ENCODE measurements at places on chromosomes 3 and 15.

DNA sequence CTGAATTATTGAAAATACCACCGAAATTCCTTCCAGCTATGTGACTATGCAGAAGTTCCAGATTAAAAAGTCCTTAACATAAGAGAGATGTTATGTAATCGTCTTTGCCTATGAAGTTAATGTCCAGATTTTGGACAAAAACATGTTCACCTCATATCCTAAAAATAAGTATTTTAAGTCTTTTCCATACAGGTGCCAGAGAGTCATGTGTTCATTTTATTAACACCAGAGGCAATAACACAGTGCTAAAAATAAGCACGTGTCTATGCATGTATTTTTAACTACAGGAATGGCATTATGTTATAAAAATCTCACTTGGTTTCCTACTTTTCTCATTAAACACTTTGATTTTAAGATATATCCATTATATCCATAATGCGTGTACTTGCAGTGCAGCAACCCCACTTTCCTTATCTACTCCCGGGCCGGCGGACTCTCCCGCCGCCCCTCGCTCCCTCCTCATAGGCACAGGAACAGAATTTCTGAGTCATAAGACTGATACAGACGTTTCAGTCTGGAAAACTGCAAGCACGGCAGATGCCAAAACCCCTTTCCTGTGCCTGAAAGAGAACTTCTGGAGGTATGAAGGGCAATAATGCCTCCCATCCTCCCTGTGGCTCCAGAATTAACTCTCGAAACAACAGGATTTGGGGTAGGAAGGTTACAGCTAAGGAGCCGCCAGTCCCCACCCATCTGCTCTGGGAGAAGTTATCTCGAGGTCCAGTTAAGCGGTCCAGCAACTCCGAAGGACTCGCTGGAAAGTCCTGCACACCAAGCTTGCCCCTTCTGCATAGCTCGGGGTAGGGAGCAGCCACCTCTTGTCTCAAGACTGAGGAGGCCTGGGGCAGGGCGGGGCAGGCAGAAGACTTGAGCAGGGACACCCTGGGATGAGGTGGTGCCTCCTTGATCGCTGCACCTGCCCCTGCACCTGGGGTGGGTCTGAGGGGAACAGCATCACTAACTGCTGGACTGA, 22.3 kb upstream of the PSTPIP1 start:
- no peak for DNase-seq

DNA sequence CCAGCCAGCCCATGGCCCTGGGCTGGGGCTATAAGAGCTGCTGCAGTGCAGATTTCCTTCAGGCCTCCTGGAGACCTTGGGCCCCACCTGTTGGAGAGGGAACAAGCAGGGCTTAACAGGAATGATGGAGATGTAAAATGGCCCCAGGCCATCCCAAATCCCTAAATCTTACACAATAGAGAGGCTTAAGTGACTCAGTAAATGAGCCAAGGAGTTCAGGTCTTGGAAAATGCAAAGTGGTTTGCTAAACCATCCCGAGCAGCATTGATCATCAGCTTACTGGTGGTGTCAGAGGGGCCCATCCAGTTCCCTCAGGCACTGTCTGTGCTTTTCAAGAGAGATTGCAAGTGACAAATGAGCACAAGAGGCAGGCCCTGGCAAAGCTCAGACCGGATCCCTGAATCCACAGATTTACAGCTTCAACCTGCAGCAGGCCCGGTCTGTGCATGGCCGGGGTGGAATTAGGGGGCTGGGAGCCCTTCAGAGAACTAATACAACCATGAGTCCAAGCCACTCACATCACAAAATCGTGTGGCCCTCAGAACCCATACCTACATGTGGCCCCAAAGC, 325.4 kb downstream of the UACA start:
- no peak for DNase-seq

DNA sequence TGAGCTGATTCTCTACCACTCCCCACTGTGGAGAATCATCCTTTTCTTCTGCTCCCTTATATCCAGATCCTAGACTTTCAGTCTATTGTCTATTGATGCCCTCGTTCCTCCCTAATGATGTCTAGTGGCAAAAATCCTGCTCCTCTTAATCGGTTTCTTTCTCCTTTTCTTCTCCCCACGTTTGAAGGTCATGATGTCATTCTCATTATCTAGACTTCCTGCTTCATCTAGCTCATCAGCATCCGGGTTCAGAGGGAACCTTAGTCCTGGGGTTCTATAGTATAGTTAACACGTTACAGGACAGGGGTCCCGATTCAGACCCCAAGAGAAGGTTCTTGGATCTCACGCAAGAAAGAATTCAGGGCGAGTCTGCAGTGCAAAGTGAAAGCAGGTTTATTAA, 14.9 kb upstream of the ALDH1A2 start:
- DNase-seq = no peak

DNA sequence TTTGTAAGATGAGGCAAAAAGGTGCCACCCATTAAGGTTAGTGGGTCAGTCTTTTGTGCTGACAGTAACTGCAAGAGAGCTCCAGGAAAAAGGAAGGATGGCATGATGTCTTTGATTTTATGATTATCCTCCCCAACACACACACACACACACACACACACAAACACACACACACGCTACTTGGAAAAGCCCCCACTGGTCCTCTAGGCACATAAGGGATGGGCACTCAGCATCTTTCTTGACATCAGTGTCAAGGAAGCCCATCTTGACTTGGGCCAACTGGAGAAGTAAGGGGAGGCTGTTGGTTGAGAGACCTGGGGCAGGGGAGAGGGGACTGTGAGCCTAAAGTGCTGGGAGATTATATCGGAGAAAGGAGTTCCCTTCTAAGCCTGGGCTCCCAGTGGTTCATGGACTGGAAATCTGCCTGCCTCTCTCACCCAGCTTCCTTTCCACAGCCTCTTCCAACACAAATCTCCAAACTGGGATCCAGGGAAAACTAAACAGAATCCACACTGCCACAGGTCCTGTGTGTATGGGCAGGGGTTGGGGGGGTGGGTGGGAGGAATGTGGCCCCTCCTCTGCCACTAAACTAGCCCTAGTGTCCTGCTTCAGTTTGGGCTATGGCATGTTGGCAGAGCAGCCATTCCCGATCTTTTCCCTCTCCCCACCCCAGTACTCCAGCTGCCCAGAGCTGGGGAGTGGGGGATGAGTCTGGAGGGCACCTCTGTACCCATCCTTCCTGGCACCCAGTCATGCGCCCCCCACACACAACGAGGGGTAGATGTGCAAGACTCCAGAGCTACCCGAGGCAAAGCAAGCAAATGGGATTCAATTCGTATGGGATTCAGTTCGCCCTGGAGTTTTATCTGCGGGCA, 1.6 kb downstream of the AMOTL2 start:
- DNase-seq = no peak

DNA sequence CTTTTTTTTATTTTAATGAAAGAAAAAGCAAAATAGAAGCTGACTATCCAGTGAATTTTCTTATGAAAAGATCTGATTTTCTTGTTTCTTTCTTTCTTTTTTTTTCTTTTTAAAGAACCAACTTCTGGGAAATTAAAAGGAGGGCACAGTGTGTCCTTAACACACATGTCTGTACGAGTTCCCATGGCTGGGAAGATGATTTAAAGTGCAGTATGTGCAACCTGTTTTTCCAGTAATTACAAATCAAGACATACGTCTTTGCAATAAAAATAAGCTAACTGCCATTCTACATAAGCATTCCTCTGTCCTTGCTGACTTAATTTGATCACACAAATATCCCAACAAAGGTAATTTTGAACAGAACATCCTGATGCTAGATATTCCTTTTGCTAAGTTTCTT, 416.1 kb downstream of the ROBO1 start:
- DNase-seq = no peak

GRCh38 chr15:85786781-85787114, 8.0 kb downstream of the KLHL25 start:
- DNase-seq = no peak

DNA sequence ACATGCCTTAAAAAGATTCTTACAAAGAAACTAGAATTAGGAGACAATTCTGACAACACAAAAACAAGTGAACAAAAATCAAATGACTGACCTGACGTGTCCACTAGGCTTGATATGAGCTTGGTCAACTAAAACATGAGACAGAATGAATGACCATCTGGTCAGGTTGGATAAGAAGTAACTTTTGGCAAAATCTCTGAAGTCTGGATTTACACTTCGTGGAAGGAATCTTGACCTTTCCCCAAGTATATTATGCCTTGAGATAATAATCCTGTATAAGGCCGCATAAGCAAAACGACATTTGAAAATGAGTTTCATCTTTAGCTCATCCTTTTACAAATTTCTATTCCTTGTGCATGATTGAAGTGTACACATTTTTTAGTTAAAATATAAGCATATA, 1.1 kb upstream of the TF start:
- no peak for DNase-seq

- DNase-seq = no peak
These were observed at the start of gene PLA2G4D for GRCh38 chr15:42094512-42094963. Gene PLA2G4D, minus strand, starts transcription at chr15:42094562. Its CDS starts 103 bp downstream, at chr15:42094459.
